GM12865 (cell line): ENCODE measurements at places on chromosomes 2 and 18.
A peak's percentile ranks its signal among the peaks of the same experiment; 100 is the strongest.

DNA sequence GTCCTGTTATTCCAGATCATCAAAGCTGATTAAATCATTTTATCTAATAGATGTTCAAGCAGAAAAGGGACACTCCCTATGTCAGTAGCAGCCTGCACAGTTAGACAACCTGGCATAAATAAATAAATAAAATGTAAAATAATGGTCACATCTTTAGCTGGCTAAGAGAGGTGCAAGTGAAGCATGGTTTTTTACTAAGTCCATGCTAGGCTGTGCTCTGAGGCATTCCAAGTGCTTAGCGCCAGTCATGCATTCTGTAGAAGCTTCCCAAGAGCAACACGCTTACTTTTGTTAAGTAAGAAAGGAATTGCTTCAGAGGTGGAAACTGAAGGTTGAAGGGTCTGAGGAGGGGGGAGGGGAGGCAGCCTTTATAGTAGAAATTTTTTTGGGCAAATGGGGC, 351.2 kb downstream of the CDH2 start:
- DNase-seq, result no peak

- no peak for DNase-seq
These were observed 12.3 kb upstream of the CHST10 start for GRCh38 chr2:100429726-100430125.

GRCh38 chr18:79000997-79001396, 21.4 kb downstream of the SALL3 start:
- DNase-seq, result no peak

DNA sequence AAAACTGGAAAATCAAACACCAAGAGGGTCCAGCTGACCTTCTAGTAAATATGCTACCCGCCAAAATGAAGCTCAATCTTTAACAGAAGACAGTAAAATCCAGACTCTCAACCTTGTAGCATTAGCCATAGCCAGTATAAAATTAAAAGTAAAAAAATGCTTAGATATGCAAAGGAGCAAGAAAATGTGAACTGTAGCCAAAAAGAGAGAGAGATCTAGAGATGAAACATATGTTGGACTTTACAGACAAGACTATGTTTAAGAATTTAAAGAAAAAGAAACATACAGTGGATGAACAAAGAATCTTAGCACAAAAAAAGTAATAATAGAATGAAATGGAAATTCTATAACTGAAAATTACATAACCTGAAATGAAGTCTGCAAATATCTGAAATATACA, 344.5 kb downstream of the LRATD1 start:
- no peak for DNase-seq

DNA sequence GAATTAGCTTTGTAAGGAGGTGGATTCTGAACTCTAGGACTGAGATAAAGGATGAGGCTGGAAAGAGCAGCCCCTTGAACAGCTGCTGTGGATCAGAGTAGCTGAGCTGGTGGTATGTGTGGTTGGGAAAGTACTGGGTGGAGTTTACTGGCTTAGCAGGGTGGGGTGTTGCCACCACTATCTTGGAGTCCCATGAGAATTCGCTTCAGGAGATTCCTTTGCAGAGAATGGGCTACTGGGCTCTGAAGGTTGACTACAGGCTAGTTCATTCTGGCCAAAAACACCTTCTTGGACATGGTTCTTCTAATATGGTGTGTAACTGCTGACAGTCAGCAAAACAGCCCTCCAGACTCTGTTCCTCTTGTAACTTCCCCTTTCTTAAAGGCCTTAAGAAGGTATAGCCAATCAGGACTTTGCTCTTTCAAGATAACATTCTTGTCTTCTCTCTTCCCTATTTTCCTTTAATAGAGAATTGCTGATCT, 52.7 kb downstream of the TET3 start:
- DNase-seq, result peak; percentile 68

GRCh38 chr2:70141212-70141901, 49.5 kb downstream of the C2orf42 start:
- peak; percentile 95 for DNase-seq

- no peak for DNase-seq
These were observed 25.0 kb downstream of the METTL21A start for GRCh38 chr2:207600231-207600630.

- no peak for DNase-seq
These were observed 2.0 kb upstream of the RUFY4 start for GRCh38 chr2:218066926-218067515.

- DNase-seq, result no peak
These were observed 6.6 kb downstream of the GRHL1 start for GRCh38 chr2:9958057-9958456.

DNA sequence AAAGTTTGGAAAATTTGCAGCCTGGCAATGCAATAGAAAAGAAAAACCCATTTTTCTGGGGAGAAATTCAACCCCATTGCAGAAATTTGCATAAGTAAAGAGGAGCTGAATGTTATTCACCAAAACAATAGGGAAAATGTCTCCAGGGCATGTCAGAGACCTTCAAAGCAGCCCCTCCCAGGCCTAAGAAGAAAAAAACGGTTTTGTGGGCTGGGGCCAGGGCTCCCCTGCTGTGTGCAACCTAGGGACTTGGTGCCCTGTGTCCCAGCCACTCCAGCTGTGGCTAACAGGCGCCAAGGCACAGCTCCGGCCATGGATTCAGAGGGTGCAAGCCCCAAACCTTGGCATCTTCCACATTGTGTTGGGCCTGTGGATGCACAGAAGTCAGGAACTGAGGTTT, 224.5 kb downstream of the TXNL1 start:
- DNase-seq, result no peak

DNA sequence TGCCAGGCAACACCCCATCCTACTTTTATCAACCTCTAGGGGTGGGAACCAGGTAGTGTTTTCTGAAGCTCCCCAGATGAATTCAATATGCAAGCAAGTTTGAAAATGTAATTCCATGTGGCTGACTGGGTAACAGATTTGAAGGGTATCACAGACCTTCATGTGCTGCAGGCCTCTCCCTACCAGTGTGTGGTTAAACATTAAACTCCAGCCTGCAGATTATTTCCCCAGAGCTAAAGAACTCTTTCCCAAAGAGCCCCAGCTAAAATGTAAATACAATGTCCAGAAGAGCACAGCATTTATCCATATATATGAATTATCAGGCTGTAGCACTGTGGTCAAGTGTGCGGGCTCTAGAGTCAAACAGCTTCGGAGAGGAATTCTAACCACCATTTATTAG, 134.1 kb downstream of the MYO5B start:
- DNase-seq, result no peak

- DNase-seq, result no peak
These were observed 94.7 kb downstream of the RTN4 start for GRCh38 chr2:54955358-54956110.

DNA sequence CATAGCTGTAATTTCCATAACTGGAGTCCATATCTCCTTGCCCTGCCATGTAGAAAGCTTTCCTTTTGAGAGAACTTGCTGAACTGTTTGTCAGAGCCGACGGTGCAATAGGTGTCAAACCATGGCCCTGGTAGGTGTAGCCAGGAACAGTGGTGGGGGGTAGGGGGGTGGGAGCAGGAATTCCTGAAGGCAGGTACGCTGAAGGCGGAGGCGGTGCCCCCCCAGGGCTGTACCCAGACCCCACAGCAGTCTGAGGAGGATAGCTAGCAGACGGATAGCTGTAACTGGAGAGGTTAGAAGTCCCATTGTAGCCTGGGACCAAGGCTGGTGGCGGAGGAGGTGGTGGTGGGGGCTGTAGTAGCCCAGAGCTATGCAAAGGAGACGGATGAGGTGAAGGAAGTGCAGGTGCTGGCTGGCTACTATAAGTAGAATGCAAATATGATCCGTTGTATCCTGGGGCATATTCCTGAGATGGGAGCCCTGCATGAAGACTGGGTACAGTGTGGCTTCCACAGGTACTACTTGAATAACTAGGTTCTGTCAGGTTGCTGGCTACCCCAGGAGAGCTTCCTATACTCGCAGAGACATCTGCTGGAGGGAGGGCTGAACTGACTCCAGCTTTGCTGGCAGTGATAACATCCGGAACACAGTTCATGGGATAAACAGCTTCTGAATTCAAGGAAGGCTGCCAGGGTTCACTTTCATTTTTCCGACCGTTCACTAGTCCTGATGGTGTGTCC, 124.8 kb downstream of the FIGN start:
- DNase-seq, result peak; percentile 28

GRCh38 chr18:70089858-70090257, 115.6 kb downstream of the RTTN start:
- DNase-seq, result no peak

GRCh38 chr2:198700319-198700718, 757.4 kb downstream of the SATB2 start:
- no peak for DNase-seq

DNA sequence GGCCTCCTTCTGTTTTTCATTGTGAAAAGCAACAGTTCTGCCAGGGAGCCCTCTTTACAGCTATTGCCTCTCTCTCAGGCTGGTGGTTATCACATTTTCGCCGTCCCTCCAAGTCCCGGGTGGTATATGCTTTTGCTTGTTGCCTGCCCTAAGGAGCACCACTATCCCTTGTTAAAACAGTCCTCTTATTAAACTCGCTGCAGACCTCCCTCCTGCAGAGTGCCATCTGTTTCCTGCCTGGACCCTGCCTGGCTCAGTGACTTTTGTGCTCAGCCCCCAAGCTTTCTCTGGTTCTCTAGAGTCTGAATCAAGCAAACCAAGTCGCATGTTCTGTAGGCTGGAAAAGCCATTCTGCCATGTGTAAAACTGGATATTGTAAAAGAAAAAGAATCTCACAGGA, 72.1 kb upstream of the FHL2 start:
- no peak for DNase-seq

- DNase-seq, result peak; percentile 64
These were observed 558 bp downstream of the THAP4 start for GRCh38 chr2:241636182-241637017.

DNA sequence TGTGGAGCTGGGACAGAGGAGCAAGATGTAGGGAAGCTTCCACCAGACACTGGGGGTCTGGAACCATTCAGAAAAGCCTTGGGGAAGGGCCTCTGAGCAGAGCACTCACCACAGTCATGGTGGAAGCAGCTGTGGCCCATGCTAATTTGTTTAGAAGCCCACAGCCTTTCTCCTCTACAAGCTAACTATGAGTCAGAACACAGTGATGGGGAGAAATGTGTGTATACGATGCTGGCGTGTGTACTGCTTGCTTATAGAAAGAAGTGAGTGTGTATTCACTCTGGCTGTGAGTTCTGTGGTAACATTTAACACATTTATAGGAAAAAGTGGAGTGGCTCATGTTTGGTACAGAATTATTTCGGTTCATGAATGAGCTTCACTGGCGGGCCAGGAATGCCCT, 157.0 kb upstream of the ACAA2 start:
- no peak for DNase-seq

- DNase-seq, result no peak
These were observed 129.6 kb upstream of the NOL4 start for GRCh38 chr18:34354351-34354750.

GRCh38 chr2:190653231-190653630, 4.3 kb downstream of the NAB1 start:
- DNase-seq, result no peak

GRCh38 chr18:56312551-56313335, 325.6 kb downstream of the TXNL1 start:
- DNase-seq, result peak; percentile 37

DNA sequence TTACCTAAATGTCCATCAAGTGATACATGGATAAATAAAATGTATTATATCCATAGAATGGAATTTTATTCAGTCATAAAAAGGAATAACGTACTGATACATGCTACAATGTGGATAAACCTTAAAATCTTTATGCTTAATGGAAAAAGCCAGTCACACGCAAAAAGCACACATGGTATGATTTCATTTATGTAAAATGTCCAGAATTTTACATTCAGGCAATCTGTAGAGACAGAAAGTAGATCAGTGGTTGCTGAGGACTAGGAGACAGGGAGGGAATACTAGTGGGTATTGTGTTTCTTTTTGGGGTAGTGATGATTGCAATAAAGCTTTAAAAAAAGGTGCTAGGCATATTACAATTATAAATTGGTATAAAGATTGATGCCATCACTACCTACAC, 30.7 kb upstream of the CD302 start:
- DNase-seq, result no peak

DNA sequence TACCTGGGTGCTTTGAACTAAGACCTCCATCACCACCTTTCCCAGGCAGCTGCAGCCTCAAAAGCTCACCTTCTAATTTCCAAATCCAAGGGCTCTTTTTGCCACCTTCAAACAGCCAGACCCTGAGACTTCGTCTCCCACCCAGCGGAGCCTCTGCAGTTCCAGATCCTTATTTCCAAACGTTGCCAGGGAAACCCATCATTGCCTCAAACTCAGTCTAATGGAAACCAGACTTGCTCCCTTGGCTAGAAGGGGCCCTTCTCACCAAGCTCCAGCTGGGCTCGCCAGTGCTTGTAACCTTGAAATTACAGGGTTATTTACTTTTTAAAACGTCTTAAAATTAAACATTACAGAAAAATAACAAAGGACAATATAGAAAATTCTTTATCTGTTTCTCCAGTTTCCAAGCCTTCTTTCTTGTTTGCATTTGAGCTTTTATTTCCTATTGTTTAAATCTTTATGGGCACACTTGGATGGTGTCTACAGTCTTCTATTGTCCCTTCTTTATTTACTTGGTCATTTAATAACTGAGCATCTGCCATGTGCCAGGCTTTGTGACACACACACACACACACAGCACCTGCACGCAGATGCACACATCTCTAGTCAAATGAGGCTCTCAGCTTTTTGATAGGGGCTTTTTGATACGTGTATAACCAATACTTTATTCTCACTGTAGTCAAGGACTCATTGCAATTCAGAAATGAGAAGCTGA, 36.1 kb downstream of the TRPM8 start:
- no peak for DNase-seq

- no peak for DNase-seq
These were observed 565.2 kb upstream of the NRXN1 start for GRCh38 chr2:51597086-51597485.

- DNase-seq, result peak; percentile 90
These were observed at the start of gene OTX1 for GRCh38 chr2:63050334-63051041. OTX1 (plus strand) TSS chr2:63050830; CDS start chr2:63052991, 2,161 bp downstream.

DNA sequence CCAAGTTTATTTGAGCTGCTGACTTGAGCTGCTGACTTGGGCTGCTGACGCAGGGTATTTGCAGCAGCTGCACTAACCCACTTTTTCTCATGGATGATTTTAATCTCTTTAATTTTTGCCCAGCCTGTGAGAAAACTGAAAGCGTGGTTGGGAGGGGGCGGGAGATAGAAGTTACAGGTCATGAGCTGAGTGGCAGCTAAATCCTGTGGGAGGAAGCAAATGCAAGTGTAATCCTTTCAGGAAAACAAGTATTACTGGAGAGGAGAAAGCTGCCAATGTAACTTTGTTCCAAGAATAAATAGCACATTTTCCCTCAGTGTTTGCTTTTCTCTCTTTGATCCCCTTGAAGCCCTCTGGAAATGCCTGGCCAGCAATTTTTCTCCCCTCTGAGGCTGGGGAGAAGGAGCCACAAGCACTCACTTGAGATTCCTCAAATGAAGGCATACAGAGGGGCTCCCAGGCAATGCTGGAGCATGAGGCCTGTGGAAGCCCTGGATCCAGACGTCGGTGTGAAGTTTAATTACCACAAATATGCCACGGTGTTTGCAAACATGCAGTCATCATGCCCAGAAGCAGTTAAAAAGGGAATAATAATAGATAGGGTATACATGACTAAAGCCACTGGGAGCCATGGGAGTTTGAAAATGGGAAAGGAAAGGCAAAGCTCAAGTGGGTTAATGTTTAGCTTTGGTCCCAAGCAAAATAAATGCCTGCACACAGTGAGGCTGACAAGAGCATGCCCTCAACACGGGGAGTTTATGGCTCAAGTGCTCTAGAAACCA, 10.4 kb upstream of the EVA1A start:
- no peak for DNase-seq

GRCh38 chr18:31626409-31626808, 34.7 kb downstream of the TTR start:
- DNase-seq, result no peak
